A172 (cell line): ENCODE measurements at places on chromosomes 11 and 22. TPM values are rescaled to one million over a fixed set of nuclear protein-coding genes. Genes with fewer than 3 reads are reported as not detected.
A peak's percentile ranks its signal among the peaks of the same experiment; 100 is the strongest.

- DNase-seq: peak; percentile 64
Measured at GRCh38 chr11:2846056-2846455, 39.5 kb downstream of the CDKN1C start.

DNA sequence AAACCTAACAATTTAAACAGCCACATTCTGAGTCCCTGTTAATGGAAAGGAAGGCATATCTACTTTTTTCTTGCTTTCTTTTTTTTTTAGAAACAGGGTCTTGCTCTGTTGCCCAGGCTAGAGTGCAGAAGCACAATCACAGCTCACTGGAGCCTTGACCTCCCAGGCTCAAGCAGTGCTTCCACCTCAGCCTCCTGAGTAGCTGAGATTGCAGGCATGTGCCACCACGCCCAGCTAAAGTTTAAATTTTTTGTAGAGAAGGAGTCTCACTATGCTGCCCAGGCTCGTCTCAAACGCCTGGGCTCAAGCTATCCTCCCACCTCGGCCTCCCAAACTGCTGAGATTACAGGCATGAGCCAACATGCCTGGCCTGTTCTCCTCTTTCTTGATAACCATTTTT is 25.4 kb downstream of the ARFGAP3 start:
- no peak for DNase-seq

- DNase-seq: no peak
Measured at GRCh38 chr11:43908191-43908590, 27.6 kb downstream of the ALKBH3 start.

DNA sequence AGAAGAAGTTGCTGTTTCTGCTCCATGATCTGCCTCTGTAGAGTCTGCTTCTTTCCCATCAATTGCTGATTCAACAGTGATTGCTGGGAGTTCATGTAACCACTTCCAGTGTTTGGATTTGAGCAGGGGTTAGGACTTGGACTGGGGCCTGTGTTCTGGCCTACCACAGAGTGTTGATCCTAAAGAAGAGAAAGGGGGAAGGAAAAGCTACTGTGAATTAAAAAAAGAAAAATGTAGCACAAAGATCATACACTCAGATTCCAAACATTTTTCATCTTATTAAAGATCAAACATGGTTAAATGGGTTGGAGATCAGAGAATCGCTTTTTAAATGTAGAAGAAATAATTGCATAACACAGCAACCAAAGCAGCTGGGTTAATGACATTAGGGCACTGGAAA is 67.6 kb upstream of the MTMR2 start:
- DNase-seq: no peak

- DNase-seq: no peak
Measured at GRCh38 chr22:28771195-28771791, 1.2 kb upstream of the CCDC117 start.

DNA sequence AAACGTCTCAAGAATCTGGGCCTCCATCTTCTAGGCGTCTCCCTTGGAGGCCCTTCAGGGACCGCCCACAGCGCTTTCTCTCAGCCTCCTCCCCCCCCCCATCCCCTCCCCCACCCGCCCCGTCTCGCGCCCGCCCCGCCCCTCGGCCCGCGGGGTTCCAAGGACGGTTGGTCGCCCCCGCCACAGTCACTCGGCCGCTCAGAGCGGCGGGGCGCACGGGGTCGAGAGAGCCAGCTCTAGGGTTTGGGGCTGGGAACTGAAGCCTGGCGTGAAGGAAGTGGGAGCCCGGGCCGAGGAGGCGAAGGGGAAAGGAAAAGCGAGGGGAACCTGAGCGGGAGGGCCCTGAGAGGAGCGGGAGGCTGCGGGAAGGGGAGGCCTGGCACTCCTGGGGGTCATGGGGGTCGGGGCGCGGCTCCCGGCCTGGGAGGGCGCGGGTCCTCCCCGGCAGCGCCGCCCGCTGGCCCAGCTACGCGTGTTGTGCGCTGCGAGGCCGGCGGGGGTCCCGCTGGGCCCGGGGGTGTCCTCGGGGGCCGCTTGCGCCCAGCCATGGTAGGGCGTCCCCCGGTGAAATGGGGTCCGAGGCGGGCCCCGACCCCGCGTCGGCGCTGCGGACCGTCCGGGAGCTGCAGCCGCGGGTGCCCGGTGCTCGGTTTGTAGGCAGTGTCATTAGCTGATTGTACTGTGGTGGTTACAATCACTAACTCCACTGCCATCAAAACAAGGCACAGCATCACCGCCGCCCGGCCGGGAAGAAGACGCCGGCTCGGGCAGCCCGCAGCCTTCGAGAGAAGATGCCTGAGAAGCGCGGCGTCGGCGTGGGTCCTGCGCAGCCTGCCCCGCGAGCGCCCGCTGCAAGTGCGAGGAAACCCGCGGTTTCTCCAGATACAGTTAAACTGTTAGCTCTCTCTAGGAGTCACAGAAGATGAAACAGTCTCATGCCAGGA is at the start of gene BTG4:
Gene BTG4, minus strand, starts transcription at position 91 of the 944 bp plus-strand sequence. CDS start 13,610 bp downstream, outside the sequence.
- DNase-seq: no peak

DNA sequence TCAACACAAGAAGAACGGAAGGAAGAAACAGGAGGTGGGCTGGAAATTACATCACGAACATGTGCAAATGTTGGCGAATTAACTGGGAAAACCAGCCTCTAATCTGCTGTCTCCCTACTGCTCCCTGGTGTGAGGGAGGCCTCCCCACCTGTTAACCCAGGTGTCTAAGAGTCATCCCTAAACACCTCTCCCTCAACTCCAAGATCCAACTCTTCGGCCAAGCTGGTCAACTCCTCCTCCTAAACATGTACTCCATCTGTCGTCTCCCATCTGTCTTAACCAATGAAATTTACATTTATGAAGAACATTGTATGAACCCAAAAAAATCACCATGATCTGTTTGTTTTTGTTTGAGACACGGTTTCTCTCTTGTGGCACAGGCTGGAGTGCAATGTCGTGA is 154.2 kb downstream of the LARGE1 start:
- no peak for DNase-seq

DNA sequence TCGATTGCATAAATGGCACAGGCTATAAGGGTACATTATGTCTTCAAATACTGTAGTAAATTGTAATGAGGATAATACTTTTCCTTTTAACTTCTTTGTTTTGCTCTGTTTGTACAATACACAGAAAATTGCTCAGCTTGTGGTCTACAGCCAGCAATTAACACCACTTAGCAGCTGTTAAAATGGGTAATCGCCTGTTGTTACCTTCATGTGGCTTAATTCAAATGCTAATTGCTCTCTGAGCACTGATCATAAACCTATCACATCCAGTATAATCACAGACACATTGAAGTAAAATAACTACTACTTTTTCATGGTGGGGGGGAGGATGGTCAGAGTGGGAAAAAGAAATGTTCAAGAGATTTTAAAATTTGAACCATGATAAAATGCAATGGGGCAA is 1164.1 kb upstream of the CNTN5 start:
- no peak for DNase-seq

DNA sequence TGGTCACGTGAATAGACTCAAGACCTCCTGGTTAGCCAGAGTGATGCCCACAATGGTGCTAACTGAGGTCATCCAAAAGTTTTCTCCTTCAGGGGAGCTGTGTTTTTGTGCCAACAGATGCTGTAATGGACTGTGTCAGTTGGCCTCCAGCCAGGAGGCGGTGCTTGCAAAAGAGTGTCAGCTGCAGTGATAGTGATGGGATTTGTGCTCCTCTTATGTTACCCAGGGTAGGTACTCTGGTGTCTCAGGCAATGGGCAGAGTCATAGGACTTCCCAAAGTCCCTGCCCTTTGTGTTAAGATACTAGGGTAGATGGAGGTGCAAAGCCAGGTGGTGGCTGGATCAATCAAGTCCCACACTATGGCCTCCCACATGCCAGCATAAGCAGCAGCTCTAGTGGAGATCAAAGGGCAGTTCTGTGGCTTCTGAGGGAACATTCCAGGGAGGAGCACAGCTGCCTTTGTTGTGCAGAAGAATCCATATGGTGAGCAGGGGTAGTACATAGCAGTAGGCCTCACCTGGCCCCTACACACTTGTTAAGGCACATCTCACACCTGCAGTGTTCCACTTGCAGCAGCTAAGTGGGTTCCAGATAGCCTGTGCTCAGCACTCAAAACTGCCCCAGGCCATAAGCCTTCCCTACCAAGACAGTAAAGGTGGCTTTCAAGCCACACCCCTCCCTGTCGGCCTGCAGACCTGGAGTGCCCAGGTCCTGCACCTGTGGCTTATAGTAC is 9.4 kb upstream of the FANCF start:
- no peak for DNase-seq

DNA sequence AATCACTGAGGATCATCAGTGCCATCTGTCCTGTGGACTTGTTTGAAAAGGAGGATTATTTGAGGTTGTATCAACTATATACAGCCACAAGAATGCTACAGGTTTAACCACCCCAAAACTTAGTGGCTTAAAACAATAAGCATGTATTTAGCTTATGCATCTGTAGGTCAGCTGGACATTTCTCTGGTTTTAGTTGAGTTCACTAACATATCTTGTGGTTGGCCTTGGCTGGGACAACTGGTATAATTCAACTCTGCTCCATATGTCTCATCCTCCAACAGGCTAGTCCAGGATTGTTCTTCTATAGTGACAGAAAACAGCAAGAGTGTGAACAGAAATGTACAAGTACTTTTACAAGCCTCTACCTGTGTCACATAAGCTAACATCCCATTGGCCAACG is 49.9 kb upstream of the SOX6 start:
- no peak for DNase-seq

GRCh38 chr11:134645576-134645975 is 233.5 kb upstream of the B3GAT1 start:
- DNase-seq: no peak

GRCh38 chr11:115213007-115213406 is 291.2 kb downstream of the CADM1 start:
- no peak for DNase-seq

DNA sequence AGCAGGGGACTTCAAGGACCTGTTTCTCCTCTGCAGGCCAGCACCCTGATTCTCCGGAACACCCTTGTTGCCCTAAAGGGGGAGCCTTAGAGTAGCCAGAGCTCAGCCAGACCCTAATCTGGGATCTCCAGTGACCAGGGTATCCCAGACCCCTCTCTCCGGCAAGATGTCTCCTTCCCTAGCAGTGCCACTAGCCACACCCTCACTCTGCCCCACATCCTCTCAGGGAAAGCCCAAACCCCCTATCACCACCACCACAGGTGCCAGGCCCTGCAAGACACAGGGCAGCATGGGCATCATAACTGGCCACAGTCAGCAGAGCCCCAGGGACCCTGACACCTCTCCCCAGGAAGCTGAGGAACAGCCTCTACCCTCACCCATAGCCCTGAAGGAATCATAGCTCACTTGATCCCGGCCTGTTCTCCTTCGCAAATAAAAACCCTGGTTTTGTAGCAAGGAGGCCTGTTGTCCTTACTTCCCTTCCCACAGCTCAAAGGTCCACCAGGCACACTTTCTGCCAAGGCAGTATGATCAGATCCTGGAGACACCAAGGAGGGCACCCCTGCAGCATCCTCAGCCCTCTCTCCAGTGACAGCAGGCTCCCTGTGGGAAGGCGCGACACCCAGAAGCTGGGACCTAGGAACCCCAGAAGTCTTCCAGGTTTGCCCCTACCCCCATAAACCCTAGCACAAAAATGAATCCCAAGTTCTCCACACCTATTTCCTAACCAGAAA is 4.6 kb downstream of the CFL1 start:
- no peak for DNase-seq

GRCh38 chr11:17811352-17811751 is 76.8 kb downstream of the KCNC1 start:
- no peak for DNase-seq

DNA sequence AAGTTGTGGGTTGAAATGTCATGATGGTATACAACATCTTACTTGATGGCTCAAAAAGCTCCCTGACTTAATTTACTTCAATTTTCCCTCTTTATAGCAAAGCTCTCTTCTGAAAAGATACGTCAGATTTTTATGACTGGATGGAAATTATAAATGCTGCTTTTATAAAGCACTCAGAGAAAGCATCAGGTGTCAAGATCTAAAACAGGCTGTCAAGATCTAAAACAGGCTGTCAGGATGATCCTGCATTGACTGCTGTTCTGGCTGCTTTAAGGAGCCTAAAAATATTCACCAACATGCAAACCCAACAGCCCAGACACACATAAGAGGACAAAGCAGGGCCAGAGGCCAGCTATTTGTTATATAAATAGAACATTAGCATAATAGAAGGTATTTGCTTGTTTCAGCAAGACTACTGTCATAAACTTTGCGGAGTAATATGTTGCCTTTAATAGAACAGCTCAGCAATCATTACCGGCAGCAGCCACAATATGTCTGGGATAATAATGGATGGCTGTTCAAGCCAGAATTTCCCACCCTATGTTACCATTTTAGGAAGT is 77.3 kb upstream of the ANO5 start:
- DNase-seq: no peak

- DNase-seq: no peak
Measured at GRCh38 chr11:12754582-12755234, 80.5 kb downstream of the TEAD1 start.

SDF2L1 gene
- 14.7 and 16.6 TPM in 2 replicates for total RNA-seq

RNF121 gene
- total RNA-seq: 29.9 and 33.5 TPM in 2 replicates

PHOX2A gene
- total RNA-seq: not detected in 2 replicates

SCGB1A1 gene
- total RNA-seq: not detected in 2 replicates

CLDN5 gene
- total RNA-seq: not detected in 2 replicates

BRSK2 gene
- total RNA-seq: 8.6 and 13.0 TPM in 2 replicates
